ENCODE measurements at places on chromosomes 13 and 19.

DNA sequence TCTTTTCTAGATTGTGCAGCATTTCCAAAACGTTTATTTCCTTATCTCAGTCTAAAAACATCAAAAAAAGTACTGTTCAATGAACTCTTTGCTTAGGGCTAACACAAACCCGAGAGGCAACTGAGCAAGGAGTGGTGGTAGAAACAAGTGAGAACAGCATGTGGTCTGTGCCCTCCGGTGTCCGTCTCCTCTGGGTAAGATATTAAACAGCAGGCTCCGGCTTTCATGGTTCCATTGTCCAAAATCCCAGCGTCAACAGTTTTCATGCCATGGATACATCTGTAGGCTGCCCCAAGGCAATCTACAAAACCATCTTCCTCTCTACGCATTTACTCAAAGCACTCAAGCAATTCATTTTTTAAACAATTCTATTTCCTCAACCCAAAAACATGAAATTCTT is 22.8 kb downstream of the DCLK1 start:
- no peak for DNase-seq

- DNase-seq: no peak
Observed at GRCh38 chr13:99969919-99970650, 1.5 kb downstream of the ZIC5 start.

DNA sequence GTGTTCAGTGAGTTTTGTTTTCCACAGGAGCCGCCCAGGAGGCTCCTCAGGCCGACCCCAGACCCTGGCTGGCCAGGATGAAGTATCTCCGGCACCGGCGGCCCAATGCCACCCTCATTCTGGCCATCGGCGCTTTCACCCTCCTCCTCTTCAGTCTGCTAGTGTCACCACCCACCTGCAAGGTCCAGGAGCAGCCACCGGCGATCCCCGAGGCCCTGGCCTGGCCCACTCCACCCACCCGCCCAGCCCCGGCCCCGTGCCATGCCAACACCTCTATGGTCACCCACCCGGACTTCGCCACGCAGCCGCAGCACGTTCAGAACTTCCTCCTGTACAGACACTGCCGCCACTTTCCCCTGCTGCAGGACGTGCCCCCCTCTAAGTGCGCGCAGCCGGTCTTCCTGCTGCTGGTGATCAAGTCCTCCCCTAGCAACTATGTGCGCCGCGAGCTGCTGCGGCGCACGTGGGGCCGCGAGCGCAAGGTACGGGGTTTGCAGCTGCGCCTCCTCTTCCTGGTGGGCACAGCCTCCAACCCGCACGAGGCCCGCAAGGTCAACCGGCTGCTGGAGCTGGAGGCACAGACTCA is 12.9 kb downstream of the B3GNT3 start:
- DNase-seq: no peak

DNA sequence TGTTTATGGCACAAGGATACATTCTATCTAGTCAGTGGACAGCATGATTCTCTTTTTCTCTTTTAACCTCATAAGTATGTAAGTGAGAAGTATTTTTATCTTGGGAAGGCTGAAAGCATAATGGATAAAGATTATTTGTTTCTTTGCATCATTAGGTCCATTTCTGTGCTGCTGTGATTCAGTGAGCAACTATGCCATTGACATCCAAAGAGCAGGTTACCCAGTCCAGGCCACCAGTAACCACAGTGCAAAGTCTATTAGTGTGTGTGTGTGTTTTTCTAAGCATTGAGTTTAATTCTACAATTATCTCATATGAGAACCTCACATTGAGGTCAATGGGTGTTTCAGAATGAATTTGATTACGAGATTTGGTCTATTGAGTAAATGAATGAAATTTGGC is 158.8 kb upstream of the DACH1 start:
- DNase-seq: no peak

- no peak for DNase-seq
Observed at GRCh38 chr13:107427536-107427935, 787.8 kb downstream of the LIG4 start.

GRCh38 chr13:74560325-74560724 is 426.1 kb upstream of the KLF12 start:
- DNase-seq: no peak
